ENCODE measurements at places on chromosomes 1 and 21.

DNA sequence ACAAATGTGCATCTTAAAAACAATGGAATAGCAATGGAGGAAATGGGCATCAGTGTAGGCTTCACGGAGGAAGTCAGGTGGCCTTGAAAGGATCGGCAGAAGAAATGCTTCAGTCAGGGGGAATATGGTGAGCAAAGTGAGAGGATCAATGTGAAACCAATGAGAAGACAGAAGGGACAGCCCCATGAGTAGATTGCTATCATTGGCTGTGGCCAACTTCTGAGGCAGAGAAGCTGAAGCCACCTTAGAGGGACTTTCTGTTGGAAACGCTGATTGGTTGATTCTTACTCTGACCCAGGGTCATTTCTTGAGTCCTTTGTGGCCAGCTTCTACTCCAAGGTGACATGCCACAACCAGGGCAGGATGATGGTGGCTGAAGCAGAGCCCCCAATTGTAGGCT lies 130.7 kb upstream of the ZNF648 start:
- peak; percentile 24 for DNase-seq

DNA sequence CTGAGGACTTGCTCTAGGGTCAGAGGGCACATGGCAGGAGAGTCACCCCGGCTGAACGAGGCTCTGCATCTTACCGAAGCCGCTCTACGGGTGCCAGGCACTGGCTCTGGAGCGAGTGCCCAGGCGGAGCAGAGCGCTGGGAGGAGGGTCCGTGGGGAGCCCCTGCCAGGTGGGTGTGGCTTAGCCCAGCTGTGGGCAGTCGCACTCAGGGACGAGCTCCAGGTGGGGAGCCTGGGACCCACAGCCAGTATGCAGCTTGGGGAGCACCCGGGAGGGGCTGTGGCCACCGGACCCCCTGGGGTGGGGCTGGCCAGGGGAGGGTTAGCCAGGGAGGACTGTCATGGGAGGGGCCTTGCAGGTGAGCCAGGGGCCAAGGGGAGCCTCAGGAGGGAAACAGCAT lies 3.8 kb downstream of the AGRN start:
- no peak for DNase-seq

DNA sequence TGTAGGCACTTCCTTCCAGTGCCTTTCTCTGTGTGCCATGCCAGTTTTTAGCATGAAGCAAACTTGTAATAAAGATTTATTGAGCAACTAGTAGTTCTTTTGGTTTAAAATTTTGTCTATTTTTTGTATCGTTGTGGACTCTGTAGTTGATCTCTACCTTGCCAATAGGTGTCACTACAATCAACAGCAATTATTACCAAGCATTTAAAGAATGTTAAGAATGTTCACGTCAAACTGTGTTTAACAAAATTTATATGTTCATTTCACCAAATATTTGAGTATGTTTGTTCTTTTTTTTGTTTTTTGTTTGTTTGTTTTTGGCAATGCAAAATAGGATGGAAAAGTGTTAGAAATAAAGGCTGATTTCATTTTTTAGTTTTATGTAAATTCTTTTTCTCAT lies 208.1 kb downstream of the PATJ start:
- no peak for DNase-seq

DNA sequence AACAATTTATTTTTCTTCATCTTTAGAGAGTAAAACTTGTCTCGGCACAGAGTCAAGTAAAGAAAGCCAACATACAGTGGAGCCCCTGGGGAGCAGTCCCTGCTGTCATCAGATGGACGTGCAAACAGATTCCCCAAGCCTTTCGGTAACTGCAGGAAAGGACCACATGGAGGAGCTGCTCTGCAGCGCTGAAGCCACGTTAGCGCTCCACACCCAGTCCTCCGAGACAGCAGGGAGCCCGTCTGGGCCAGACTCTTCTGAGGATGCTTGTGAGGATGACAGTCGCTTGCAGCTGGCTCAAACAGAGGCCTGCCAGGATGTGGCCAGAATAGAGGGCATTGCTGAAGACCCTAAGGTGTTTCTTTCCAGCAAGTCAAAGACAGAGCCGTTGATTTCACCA lies 77.1 kb upstream of the SCCPDH start:
- DNase-seq = no peak

- DNase-seq = no peak
Measured at GRCh38 chr1:113669988-113670387, 89.3 kb downstream of the PHTF1 start.

DNA sequence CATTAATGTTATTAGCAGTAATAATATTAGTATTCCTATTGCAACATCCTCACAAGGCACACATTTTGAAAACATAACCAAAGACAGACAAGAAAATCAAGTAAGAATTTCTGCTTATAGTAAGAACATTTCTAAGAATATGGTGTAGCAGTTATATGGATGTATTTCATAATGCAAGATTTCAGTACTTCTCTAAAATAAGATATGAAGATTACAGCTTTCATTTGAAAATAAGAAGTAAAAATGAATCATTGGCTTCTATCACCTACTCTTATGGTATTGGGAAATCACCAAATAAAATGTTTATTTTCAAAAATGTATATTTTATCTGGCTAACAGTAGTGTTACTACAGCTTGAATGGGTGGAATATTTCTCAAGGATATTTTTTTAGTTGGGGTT lies 103.8 kb upstream of the USP25 start:
- no peak for DNase-seq

GRCh38 chr1:203871114-203871880 lies 9.9 kb downstream of the SNRPE start:
- DNase-seq = peak; percentile 44

- no peak for DNase-seq
Measured at GRCh38 chr1:211036381-211037060, 97.4 kb downstream of the KCNH1 start.

DNA sequence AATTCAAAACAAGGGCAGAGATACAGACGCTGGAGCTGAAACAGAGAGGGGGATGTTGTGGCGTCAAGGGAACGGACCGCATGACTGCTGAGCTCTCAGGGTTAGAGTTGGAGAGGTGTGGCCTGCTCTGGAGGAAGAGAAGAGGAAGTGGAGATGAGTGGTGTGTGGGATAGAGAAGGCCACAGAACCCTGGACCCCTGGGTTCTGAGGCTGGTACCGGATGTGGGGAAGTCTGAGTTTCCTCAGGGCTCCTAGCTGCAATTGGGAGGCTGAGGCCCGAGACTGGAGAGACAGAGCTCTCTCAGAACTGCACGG lies 1.8 kb downstream of the BCAN start:
- DNase-seq = peak; percentile 70

GRCh38 chr1:143720087-143721023 lies 251.4 kb downstream of the FAM72C start:
- peak; percentile 8 for DNase-seq

- DNase-seq = no peak
Measured at GRCh38 chr1:179955287-179955680, 674 bp downstream of the CEP350 start.

DNA sequence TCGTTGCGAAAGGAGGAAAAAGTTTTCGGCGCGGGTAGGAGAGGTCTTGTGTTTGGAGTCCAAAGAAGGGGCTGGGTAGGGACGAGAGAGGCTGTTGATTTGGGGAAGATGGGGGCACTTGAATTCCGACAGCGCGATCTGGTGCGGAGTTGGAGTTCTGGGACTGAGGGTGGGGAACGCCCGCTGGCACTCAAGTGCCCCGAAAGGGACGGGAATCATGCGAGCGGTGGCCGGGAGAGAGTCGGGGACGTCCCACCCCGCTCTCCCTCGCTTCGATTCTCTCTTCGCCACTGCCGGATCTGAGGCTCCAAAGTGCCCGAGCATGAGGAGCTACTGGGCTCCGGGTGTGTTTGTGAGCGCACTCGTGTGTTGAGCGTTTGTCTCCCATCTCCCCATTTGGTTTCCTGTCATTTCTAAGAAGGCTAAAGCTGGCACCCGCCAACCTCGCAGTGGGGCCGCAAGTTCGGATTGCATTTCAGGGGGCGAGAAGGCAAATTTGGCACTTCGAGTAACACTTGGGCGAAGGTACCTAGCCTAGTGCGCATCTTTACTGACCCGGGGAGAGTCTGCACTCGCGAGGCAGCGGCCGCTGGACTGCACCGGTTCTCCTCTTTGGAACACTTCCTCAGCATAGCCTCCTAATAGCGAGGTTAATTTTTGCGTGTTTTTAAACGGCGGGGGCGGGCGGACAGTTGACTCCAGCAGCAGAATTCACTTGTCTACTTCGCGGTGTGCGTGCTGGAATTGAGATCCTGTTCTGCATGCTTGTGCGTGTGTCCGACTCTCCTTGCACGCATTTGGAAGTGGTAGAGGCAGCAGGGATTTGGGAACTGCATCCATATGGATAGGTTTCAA lies 1.2 kb downstream of the CHRM3 start:
- DNase-seq = no peak

DNA sequence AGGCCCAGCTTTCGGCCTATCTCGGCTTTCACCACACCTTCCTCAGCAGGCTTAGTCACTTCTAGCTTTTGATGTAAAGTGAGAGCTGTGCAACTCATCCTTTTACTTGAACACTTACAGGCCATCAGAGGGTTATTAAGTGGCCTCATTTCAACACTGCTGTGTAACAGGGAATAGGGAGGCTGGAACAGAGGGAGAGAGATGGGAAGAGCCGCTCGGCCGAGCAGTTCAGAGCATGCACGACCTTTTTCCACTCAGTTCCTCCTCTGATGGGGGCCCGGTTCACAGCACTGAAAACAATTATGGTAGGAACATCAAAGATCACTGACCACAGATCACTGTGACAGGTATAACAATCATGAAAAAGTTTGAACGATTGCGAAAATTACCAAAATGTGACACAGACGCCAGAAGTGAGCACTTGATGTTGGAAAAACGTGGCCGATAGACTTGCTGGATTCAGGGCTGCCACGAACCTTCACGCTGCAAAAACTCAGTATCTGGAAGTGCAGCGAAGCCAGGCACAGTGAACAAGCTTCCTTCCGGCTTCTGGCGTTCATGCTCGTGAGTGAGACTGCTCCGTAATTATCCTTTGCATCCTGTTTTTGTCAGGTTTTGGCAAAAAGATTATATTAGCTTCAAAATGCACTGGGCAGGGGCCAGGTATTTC lies 28.6 kb downstream of the AGPAT3 start:
- DNase-seq = peak; percentile 87

GRCh38 chr1:15201849-15202551 lies 45.0 kb upstream of the FHAD1 start:
- no peak for DNase-seq

Data from activated CD4-positive, alpha-beta T cell treated with anti-CD3 and anti-CD28 coated beads, Interleukin-10, Interleukin-2, amounts not matched to agents 100 ng/mL and 50 ng/mL, durations not matched to agents 16 hours and 8 hours (primary cell).